NCI-H748 treated with DMSO at 0.1 percent for 48 hours (cell line): ENCODE measurements at places on chromosomes 5 and 9.

GRCh38 chr9:138050472-138051330 lies 173.1 kb downstream of the CACNA1B start:
- DNase-seq: no peak

GRCh38 chr5:137275083-137275482 lies 224.0 kb downstream of the SPOCK1 start:
- no peak for DNase-seq

DNA sequence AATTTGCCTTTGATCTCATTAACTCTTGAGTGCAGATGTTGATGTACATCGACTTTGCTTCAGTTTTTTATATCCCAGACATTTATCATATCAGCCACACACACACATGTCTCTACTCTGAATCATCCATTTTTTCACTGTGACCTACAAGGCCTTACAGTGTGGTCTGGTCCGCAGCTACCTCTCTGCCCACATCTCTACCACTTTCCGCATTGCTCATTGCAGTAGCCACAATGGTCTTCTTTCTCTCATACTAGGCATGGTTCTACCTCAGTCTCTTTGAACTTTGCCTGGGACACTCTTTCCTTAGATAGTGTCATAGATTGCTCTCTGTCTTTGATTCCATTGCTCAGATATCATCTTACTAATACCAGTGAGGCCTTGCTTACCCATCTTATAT lies 87.9 kb upstream of the FSD1L start:
- no peak for DNase-seq

DNA sequence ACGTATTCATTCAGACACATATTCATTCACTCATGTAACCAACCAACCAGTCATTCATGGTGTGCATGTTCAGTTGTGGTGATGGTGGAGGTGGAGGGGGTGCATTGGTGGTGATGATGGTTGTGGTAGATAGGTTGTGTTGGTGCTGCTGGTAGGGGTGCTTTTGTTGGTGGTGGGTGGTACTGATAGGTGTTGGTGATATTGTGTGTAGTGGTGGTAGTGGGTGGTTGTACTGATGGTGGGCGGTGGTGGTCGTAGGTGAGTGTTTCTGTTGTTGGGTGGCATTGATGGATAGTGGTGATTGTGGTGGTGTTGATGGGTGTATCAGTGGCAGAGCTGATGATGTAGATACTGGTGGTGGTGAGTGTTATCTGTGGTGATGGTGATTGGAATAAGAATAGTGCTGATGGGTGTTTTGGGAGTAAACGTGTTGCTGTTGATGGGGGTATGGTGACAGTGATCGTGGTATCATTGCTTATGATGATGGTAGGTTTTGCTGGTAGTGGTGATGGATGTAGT lies 59.8 kb upstream of the SHB start:
- DNase-seq: no peak

DNA sequence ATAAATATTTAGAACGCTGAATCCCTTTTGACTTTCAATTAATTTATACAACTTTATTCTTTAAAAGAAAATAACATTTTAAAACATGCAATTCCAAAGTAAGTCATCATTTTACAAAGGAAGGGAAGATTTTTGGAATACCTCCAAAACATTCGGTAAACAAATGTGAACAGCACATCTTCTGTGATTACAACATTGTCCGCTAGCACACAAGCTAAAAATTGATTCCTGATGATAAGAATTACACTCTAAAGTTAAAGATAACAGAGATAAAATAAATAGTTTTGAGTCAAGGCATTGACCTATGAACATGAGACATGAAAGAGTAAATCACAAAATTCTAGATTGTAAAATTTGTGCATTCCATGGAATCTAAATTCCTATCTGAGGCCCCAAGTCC lies 56.2 kb upstream of the TRAF1 start:
- no peak for DNase-seq

- DNase-seq: no peak
These were observed 55.4 kb upstream of the RNF130 start for GRCh38 chr5:180126716-180127681.

- DNase-seq: no peak
These were observed 2.7 kb downstream of the PCDHGC3 start for GRCh38 chr5:141478321-141478945.

DNA sequence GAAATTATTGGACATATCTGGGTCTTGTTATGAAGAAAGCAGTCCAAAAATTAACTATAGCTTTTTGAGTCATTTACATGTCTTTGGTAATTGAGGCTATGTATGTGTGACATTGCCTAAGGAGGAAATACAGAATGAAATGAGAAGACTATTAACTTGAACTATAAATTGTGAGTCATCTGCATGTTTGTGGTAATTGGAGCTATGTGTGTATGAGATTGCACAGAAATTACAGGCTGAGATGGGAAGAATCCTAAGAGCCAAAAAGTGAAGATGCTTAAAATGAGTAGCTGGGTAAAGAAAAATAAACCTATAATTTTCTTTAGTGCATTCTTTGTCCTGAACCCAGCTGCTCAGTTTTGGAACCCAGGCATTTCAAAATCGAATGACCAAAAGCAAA lies 747.6 kb upstream of the EDIL3 start:
- no peak for DNase-seq

DNA sequence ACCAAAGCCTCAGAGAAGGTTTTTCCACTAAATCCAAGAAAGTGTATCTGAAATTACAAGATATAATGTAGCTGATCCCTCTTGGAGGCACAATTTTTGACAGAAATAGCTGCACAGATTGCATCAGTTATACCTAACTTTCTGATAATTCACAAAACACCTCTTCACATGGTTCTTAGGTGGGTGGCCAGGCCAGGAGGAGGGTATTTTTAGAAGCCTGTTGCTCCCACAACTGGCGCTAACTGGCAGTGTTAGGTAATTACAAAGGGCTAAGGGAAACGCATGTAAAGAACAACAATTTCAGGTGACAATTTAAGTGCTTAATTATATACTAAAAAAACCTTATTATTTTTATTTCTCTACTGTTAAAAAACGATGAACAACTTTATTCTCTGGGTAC lies 247.9 kb downstream of the BNC2 start:
- no peak for DNase-seq

GRCh38 chr9:93301291-93301811 lies 117.4 kb downstream of the WNK2 start:
- DNase-seq: no peak
